Lower leg skin (tissue), 4 donors: ENCODE measurements at places on chromosomes 11 and 22. TPM values are rescaled to one million over a fixed set of nuclear protein-coding genes. Genes with fewer than 3 reads are reported as not detected.
A peak's percentile ranks its signal among the peaks of the same experiment; 100 is the strongest.

- no peak for DNase-seq
Measured at GRCh38 chr11:104090767-104091166, 54.3 kb downstream of the DDI1 start.

DNA sequence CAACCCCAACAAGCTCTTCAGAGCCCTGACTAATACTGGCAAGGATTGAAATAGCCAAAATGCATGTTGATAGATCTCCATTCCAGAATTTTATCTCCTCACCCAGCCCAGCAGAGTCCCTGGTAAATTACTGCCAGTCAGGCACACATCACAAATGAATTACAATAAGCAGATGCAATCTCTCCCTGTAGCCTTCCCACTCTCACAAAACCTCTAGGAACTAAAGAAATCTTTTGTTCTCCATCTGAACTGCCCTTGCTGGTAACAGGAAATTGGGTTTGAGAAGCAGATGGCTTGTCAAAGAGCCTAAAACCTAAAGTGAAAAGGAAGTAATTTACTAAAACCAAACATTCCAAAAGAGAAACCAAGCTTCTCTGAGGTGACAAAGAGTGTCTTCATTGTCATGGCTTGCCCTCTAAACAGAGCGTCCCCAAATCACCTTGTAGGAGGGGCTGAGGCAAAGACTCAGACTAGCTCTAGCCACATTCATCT lies 59.5 kb downstream of the FAM168A start:
- no peak for DNase-seq

GRCh38 chr11:23425381-23425780 lies 565.1 kb upstream of the CCDC179 start:
- DNase-seq, result no peak

- DNase-seq, result no peak
Measured at GRCh38 chr22:39745789-39746188, 147.8 kb downstream of the ENTHD1 start.

DNA sequence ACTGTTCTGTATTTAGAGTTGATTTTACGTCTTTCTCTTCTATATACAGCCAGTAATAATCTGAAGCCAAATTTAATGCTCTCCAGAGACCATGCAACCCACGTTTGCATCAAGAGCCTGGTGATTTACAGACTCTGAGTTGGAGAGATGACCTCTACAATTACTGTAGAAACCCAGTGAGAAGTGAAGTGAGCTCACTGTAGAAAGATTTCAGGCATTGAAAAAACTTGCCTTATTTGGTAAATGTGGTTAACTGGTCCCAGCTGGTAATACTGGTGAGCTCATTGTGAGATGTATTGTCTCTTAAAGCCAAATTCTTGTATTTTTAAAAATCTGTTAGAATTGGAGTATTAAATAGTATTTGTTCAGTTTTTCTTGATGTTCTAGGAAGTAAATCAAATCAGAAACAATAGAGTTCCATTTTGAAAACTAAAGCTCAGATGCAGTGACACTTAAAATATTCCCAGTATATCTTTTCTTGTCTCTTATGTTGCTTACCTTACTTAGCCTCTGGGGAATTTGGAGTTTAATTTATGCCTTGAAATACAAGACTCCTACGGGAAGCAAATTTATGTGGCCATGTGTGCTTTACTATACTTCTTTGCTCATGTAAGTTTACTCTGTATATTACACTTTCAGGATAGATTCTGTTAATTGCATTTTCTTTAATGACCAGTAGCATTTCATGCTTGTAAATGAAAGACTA lies 189.9 kb downstream of the ARHGAP42 start:
- no peak for DNase-seq

DNA sequence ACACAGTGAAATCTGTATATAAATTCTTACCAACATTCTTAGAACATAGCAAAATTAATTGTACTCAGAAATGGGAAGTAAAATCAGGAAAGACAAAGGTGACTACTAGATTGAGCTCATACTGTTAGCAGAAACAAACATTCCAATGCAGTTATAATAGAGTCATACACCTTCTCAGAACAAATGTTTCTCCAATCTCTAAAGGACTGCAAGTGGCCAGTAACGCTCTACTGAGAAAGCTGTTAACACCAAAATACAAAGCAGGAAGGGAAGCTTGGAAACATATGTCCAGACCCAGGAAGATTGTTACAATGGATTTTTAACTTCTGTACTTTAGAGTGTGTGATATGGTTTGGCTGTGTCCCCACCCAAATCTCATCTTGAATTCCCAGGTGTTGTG lies 341.5 kb downstream of the LARGE1 start:
- DNase-seq, result no peak

DNA sequence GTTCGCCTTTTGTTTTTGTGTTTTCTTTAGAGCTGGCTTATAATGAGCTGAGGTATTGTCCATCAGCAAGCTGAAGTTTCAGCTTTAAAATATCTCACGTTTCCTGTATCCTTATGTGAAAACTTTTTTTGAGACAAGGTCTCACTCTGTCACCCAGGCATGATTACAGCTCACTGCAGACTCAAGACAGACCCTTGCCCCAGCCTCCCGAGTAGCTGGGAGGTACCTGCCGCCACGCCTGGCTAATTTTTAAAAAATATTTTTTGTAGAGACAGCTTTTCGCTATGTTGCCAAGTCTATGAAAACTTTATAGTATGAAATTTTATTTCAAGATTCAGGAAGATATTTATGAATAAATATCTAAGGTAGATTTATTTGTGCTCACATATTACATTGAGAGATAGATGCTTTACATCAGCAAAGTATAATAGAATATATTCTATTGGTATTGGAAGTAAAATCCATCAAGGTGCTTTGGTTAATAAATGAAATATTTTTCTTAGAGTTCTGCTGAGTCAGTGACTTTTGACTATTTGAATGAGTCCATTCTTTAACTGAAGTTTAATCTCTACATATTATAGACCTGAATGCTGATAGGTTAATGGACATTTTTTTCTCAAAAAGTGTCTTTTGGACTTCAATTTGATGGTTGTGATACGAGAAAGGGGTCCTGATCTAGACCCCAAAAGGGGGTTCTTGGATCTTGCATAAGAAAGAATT lies 10.2 kb downstream of the KREMEN1 start:
- DNase-seq, result no peak

DNA sequence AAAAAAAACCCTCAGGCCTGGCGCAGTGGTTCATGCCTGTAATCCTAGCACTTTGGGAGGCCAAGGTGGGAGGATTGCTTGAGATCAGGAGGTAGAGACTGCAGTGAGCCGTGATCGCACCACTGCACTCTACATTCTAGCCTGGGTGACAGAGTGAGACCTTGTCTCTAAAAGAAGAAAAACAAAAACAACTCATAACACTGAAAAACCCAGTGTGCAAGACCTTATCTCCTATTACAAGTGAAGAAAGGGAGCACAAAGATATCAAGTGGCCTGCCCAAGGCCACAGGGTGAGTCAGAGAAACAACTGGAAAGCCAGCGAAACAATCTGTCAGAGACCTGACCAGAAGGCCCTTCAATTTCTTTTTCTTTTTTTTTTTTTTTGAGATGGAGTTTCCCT lies 2.5 kb downstream of the TXN2 start:
- DNase-seq, result no peak

DNA sequence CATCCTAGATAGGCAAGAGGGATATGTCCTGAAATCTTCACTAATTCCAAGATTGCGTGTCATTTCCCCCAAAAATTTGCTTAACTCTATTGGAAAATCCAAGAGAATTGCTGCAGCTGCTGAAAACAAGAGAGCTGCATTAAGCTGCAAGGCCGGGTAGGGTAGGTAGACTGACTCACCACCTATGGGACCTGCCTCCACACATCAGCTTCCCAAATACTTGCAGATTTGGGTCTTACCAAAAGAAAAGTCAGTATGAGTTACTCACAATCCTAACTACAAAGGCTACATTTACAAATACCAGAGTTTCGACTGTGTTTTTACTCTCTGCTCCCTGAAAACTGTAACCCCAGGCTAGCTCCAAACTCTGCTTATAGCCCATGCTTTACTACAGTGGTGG lies 142.5 kb upstream of the TEAD1 start:
- DNase-seq, result peak; percentile 31

DNA sequence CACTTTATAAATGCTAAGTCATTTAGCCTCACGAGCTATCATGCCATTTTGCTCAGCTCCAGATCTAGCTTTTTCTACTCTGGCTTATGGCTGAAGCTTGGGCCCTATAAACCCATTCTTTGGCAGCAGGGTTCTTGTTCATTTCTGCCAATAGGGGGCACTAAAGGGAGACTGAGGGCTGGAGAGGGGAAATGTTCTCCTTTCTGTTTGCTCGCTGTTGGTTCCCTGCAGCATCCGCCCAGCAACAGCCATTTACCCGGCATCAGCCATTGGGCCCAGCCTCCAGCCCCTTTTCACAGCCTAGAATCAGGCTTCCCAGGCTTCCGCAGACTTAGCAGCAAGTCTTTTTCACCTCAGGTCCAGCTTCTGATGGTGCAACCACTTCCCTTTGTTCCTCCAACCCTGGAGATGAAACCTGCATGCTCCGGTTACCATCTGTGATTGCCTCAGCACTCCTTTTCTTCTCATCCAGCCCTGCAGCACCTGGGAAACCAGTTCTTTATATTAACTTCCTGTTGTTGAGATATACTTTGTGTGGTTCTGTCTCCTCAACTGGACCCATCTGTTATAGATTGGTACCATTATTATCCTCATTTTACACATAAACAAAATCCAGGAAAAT lies 4.2 kb upstream of the ME3 start:
- no peak for DNase-seq

GRCh38 chr22:49705972-49706352 lies 121.7 kb downstream of the BRD1 start:
- DNase-seq, result no peak

GRCh38 chr11:128893578-128894285 lies 2.6 kb downstream of the KCNJ5 start:
- DNase-seq, result no peak

Gene C1QTNF5
- 4.2 TPM for total RNA-seq
